SK-N-MC (cell line): ENCODE measurements at places on chromosomes 11 and 22.
A peak's percentile ranks its signal among the peaks of the same experiment; 100 is the strongest.

- no peak for DNase-seq
Measured at GRCh38 chr11:7964873-7965272, 374 bp downstream of the NLRP10 start.

GRCh38 chr11:101022256-101022655, 107.4 kb downstream of the PGR start:
- DNase-seq: no peak

DNA sequence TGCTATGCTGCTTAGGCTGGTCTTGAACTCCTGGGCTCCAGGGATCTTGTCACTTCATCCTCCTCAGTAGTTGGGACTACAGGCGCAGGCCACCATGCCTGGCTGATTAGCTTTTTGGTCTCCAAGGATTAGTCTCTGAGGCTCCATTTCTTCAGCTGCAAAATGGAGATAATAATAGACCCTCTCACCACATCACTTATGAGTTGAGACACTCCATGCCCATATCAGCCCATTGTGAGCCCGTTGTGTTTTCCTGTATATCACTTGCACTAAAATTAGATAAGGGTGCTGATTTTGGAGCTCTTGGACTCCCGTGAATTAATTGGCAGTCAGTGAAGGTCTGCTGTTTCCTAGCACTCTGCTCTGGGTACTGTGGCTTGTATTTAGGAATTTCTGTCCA, 36.0 kb downstream of the DEPDC5 start:
- no peak for DNase-seq

DNA sequence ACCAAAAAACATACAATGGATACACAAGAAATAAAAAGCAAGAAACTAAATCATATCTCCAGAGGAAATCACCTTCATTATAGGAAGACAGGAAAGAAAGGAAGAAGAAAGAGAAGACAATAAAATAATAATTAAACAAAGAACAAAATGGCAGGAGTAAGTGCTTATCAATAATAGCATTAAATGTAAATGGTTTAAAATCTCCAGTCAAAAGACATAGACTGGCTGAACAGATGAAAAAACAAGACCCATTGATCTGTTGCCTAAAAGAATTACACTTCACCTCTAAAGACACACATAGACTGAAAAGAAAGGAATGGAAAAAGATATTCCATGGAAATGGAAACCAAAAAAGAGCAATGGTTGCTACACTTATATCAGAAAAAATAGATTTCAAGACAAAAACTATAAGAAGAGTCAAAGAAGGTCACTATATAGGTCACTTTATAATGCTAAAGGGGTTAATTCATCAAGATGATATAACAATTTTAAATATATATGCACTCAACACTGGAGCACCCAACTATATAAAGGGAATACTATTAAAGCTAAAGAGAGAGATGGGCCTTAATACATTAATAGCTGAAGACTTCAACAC, 118.4 kb upstream of the SESN3 start:
- DNase-seq: no peak

- no peak for DNase-seq
Measured at GRCh38 chr11:97888641-97889040, 1132.1 kb upstream of the CNTN5 start.

DNA sequence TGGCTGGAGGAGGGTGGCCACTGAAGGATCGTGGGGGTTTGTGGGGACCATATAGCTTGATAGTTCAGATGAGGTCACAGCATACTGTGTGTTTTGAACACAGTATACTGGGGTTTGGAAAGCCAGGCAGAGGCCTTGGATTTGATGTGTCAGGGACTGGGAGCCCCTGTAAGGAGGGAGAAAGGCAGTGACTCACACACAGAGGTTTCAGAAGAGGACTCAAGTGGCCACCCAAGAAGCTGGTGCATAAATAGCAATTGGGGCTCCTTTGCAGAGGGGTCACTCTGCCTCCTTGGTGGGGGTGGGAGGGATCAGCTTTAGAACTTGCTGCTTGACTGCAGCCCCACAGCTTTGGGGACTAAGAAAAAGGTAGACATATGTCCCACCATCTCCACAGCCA, 39.3 kb downstream of the SLC5A1 start:
- DNase-seq: no peak

- DNase-seq: no peak
Measured at GRCh38 chr22:32620992-32621391, 146.4 kb downstream of the FBXO7 start.

GRCh38 chr11:97557399-97557798, 1167.6 kb downstream of the JRKL start:
- DNase-seq: no peak

GRCh38 chr22:30304495-30305244, 15.4 kb upstream of the CASTOR1 start:
- DNase-seq: no peak

DNA sequence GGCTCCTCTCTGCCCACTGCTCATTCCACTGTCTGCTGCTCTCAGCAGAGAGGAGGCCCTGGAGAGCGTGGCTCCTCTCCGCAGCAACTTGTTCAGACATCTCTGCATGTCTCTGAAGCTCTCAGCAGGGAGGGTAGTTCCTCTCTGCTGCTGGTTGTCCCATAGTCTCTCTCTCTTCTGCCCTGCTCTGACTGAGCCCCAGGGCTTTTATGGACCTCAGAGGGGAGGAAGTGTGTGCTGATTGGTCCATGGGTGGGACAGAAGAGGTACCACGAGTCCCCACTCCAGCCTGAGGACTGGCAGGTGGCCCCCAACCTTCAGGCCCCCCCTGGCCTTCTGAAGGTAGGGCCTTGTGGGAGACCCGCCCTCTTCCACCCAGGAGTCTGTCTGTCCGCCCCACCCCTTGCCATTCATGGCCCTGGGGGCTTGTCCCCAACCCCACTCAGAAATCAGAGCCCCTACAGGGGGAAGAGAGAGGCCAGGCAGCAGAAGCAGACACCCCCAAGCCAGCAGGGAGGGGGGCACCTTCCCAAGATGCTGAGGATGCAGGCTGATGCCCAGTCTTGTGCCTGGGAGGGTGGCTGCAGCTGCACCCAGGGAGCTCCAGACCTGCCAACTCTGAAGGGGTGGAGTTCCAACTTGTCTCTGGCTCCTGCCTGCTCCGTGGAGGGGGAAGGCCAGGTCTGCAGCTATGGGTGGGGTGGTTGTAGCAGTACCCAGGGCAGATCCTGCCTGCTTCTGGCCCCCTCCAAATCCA, 35.1 kb downstream of the C11orf91 start:
- no peak for DNase-seq

DNA sequence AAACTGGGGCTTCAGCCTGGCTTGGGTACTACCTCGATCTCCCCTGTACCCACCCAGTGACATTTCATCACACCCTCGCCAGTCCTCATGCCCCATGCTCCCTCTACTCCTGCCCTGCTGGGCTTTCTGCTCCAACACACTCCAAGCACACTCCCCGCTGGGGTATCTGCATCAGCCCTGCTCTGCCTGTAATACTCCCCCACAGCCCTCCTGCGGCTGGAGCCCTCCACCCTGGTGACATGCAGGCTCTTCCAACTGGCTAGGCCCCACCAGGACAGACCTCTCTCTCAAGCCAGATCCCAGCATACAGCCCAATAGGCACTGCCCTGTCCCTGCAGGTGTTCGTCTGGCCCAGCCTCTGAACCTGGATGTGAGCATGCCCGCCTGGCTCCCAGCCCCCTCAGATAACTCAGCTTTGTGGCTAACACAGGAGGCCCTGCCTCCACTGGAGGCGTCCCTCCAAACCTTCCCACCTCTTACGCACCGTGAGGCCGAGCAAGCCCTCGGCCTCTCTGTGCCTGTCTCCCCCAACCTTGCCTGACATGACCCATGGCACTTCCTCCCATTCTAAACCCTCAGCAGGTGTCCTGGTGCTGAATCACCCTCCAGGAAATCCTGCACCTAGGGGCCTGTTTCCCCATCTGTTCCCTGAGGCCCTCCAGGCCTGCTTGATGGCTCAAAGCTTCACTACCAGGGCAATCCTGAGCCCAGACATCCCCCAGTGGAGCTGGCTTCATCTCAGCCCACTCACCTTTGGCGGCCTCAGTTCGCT, 33.5 kb upstream of the TXNRD2 start:
- no peak for DNase-seq

DNA sequence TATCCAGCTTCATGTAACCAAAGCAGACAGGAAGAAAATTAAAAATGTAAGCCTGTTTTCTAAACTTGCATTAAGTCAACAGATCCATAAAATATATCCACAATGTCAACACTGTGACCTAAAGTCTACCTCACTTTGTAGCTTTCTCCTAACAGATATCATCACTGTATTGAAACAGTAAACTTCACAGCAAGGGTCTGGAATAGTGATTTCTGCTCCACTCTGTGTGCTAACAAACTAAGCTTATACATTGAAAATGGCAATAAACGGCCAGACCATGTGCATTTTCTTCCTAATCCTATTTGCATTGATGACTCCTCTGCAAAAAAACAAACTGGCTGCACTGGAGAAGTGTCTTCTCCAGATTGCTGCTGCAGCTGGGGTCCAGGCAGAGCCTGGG, 26.8 kb downstream of the CADM1 start:
- no peak for DNase-seq

DNA sequence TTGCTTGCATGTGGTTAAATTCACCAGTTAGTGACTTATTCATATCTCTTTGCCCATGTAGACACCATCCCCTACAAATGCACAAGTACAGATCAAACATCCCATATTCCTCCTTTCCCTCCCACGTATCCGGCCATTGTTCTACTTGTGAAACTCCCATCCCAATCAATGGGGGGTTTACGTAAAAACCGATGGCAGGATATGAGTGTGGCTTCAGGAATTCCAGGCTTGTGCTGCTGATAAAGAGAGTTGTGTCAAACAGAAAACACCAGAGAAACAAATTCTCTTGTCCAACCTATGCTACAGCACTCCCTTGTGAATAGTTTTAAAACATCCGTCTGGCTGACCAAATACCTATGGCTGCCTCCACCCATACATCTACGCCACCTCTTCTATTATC, 15.5 kb downstream of the FLI1 start:
- no peak for DNase-seq

GRCh38 chr11:118911113-118911879, 14.4 kb downstream of the BCL9L start:
- no peak for DNase-seq

DNA sequence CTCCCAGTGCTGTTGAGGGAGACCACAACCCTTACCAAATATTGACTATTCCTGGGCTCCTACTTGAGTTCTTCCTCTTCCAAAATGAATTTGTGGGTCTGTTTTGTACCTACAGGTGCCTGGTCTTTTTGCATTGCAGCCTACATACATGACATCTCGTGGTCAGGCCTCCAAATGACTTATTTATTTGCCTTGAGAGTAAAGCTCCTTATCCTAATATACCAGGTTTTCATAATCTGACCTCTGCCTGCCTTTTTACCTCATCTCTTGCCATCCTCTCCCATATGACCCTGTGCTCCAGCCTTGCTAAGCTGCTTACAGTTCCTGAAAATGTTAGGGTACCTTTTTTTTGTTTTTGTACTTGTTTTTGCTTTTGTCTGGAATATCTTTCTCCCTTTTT, 130.4 kb downstream of the UVRAG start:
- DNase-seq: no peak

- no peak for DNase-seq
Measured at GRCh38 chr11:71334191-71334590, 81.8 kb upstream of the SHANK2 start.

DNA sequence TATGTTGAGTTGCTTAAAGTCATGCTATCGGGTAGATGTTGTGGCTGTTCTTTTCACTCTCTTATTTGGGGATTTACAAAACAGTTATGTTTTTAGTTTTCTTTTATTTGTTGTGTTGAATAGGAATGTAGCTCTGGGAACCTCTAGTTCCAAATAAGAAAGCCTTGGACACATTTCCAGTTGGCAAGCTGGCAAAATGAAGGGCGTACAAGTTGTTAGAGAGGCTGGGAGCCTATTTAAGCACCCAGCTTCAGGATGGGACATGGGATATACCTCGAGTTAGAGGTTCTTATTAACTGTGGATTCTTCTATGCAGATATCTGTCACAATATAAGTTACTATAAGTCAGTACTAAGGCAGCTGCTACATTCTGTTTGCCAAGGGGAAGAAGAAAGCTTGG, 22.8 kb downstream of the PPARA start:
- peak; percentile 14 for DNase-seq

DNA sequence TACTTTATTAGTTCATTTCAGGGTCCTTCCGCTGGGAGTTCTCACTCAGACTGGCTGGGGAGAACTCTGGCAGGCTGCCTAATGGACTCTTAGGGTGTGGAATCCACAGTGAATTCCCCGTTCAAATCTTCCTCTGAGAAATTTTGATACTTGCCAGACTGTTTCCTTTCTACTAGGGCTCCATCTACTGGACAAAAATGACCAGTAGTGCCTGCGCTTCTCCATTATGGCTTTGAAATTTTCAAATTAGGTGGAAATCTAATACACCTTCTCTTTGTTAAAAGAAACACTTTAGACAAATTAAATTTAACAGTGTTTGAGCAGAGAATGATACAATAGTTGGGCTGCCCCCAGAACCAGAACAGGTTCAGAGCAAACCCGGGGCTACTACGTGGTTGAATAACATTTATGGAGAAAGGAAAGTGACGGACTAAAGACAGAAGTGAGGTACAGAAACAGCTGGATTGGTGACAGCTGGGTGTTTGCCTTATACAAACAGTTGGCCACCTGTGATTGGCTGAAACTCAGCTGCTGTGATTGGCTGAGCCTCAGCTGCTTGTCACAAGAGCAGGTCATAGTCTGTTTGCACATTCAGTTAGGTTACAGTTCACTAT, 52.9 kb upstream of the FDX1 start:
- DNase-seq: no peak

DNA sequence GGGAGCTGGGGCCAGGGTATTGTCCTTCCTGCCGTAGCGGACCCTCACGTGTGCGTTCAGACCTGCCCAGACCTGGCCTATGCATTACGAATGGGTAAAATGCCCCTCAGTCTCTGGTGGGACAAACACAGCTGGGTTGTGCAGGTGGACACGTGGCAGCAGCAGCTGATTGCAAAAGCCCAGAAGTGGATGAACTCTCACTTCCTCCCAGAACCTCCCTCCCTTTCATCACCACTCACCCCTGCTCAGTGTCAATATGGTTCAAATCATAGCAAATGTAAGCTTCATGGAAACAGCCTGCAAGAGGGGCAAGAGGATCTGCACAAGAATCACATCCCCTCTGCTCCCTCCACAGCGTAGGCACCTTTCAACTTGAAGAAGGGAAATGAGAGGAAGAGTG, 352.1 kb downstream of the OPCML start:
- DNase-seq: no peak
